Glutamatergic neuron (in vitro differentiated cells): ENCODE measurements at places on chromosomes 3 and 15. TPM values are rescaled to one million over a fixed set of nuclear protein-coding genes. Genes with fewer than 3 reads are reported as not detected.

DNA sequence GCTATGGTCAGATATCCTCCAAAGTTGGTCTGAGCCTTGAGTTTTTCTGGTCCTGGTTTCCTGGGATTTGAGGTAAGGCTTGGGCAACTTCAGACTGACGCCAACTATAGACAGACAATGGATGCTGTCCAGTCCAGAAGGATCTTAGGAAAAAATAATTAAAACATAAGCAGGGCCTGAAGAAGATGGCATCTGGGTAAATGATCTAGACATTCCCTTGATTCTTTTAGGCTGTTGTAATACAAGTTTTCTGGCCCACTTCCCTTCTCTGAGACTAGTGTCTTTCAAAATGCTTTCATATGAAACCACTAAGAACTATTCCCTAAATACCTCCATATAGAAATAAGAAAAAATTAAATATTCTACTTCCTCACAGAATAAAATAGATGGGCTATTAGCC lies 47.7 kb upstream of the PLXND1 start:
- DNase-seq: no peak

DNA sequence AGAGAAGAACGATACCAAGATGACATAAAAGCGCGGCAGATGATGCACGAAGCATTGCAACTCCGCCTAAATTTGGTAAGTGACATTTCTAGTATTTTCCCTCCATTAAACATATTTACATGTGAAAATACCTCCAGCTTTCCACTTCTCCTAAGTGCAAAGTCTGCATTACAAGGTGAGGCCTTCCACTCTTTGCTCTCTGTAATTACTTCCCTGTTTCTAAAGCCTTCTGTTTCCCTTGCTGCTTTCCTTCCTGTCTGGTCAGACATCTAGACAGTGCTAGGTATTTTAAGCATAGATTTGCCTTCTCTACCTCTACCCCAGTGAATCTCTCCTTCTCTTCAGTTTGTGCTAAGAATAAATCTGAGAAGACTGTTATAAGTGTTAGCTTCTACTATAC lies 1.9 kb downstream of the P2RY12 start:
- DNase-seq: no peak

DNA sequence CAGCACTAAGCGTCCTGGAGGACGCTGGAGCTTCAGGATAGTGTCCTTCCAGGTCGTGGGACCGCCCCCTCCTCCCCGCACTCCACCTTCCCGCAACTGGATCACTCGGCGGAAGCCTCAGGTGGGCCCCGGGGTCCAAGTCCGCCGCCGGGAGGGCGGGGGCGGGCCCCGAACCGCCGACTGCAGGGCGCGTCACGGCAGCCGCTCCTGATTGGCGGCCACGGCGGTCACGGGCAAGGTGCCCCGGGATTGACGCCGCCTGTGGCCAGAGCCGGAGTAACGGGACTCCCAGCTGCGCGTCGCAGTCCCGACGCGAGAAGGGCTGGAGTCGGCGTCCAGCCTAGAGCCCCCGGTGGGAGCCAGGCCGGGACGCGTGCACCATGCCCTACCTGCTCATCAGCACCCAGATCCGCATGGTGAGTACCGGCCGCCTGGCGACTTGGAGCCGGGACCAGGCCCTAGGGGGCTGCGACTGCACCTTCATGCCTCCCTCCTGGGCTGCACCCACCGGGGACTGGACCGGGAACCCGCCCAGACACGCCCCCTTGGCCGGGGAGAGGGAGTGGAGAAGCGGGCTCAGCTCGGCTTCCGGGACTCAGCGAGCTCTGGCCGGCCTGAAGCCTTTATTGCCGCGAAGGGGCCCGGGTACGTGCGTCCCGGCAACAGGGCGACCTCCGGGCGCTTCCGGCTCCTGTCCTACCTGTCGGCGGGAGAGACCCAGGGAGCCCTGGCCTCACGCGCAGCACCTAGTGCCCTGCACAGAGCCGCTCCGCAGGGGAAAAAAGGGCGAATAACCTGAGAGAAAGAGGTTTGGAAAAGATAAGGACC lies at the start of gene GCHFR:
TSS of gene GCHFR (plus strand) at position 268 of the 828 bp plus-strand sequence. CDS start at position 381, 113 bp downstream.
- DNase-seq: peak; percentile 80

DNA sequence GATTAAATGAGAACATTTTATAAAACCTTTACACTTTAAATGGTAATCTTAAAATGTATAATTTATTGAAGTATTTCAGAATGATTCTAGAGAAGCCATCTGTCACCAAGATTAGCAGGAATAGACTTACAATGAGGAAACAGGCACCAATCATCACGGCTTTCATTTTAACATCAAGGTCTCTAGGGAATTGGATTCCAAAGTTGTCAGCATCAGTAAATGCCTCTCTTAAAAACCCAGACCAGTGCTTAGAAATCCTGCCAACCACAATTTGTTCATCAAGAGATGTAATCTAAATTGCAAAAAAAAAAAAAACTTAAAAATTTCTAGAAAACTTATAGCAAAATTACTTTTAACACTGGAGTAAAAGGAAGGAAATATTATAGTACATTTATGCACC lies 20.3 kb downstream of the PLSCR2 start:
- DNase-seq: no peak

DNA sequence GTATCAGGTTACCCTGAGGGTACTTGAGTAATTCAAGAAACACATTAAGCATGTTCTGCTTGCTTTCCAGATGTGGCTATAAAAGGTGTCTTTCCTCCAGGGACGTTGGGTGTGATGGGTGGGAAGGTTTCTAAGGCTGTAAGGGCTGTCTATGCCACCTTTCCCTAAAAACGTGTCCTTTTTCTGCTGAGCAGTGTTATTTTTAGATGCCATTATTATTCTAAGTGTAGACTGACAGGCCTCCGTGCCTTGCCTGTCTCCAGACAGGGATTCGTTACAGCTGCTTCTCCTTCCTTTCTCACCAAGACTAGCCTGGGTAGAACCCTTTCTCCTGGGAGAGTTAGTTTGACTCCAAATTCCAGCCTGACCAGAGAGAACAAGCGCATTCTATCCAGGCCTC lies 26.8 kb upstream of the RHO start:
- DNase-seq: no peak

DNA sequence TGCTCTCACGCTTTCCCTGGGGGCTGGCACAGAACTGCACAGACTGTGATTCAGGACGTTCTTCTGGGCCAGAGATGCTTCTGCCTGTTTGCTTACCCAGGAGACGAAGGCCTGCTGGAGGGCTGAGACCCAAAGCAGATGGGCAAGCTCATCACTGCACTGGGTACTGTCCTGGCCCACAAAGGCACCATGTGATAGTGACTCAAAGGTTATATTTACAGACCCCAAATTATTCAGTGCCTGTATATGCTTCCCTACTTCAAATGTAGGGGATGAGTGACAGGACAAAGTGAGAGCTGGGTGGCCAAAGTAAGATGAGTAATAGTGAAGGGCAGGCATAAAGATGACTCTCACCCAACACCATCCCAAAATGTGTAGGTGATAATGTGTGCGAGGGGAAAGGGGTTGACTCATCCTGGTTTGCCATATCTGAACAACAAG lies 127.4 kb downstream of the WDR76 start:
- DNase-seq: no peak

- DNase-seq: no peak
Observed at GRCh38 chr3:169286214-169286613, 377.3 kb downstream of the MECOM start.

- DNase-seq: no peak
Observed at GRCh38 chr15:66963710-66964109, 101.7 kb upstream of the SMAD3 start.

- DNase-seq: no peak
Observed at GRCh38 chr15:59687836-59688235, 1.3 kb downstream of the BNIP2 start.

GRCh38 chr3:178059836-178060235 lies 476.4 kb upstream of the KCNMB2 start:
- no peak for DNase-seq

DNA sequence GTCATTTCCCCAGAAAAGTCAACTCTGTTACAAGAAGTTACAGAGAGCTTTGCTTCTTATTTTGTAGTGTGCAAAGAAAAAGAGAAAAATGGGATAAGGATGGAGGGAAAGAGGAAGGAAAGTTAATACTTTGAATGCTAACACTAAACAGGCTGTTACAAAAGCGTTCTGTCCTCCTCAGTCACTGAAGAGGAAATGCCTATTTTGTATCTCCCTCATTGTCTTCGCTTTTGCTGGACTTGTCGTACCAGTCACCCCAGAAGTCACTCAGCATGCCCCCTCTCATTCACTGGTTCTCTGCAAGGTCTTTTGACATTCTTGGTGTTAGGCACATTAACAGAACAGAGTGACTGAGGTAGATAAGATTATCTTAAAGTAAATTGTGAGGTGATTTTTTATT lies 129.6 kb downstream of the ALCAM start:
- DNase-seq: no peak

DNA sequence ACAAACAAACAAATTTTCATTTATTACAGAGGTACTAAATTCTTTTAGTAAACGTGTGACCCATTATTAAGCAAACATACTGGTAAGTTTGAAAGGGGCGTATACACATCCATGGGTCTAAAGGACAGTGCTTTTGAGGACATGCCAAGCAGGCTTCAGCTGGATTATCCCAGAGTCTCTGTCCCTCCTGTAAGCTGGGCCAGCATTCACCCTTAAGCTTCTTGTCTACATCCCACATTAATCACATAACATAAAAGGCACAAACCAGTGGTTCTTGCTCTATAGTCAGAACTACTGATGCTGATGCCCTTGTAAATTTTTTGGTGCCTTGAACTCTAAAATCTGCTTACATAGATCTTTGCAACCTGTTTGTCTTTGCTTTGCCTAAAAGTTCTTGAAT lies 150.8 kb upstream of the BNIP2 start:
- no peak for DNase-seq

DNA sequence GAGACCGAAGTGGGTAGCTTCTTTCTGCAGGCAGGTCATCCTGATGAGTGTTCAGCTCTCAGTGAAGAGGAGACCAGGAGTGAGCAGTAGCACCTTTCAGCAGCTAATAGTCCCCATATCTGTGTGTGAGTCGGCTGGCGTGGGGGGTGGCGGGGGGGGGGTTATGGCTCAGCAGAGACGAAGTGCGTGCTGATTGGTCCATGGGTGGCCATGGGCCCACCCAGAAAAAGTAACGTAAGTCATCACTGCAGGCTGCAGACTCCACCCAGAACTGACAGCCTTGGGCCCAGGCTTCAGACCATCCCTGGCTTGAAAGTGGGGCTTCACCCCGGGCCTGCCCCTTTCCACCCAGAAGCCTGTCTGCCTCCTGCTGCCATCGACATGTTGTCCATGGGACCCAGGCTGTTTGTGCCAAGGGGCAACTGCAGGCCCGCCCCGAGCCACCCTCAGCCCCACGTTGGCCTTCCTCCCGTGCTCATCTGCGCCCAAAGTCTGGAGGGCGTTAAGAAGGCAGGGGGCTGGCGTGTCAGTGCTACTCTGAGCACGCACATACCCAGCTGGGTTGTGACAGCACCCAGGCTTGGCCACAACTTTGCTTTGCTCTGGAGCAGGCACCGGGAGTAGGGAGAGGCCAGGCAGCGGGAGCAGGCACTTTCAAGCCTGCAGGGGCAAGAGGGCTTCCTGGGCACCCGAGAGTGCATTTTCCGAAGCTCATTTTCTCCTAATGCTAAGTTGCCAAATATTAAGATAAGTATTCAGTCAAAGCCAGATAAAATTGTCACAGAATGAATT lies 511.7 kb upstream of the CDIN1 start:
- DNase-seq: no peak

DNA sequence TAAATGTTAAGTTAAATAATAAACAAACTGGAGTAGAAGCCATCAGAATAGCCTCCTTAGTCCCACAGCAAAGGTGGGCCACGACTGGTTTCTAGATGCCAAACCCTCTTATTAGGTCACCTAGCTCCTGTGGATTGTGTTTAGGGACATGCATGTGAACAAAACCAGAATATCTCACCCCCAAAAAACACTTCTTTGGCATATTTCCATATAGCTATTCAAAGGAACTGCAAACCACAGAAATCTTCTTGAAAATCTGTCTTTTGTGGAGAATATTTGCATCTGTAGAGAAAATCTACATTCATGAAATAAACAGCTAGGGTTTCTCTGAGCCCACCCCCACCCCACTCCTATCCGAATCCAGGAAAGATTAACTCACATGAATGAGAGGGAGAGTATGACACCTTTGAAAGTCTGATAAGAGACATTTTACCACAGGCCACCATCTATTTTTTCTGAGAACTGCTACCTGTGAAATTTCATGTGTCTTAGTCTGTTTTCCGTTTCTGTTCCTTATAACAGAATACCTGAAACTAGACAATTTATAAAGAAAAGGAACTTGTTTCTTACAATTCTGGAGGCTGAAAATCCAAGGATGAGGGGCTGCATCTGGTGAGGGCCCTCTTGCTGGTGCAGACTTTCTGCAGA lies 159.4 kb downstream of the NEK10 start:
- DNase-seq: no peak

DNA sequence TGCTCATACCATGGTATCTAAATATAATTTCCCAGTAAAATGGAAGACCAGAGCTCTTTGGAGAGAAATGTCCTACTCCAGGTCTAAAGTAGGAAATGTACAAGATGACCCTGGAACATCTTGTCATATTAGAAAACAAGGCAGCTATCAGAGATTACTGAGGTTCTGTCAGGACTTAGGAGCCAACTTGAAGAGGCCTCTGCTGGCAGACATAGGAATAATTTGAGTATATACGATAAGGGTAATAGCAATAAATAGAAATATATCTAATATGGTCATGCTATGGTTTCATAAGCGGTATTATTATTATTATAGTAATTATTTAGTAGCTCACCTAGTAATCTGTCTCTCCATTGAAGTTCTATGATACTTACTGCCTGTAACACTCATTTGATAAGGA lies 224.2 kb downstream of the SOX2 start:
- DNase-seq: no peak

DNA sequence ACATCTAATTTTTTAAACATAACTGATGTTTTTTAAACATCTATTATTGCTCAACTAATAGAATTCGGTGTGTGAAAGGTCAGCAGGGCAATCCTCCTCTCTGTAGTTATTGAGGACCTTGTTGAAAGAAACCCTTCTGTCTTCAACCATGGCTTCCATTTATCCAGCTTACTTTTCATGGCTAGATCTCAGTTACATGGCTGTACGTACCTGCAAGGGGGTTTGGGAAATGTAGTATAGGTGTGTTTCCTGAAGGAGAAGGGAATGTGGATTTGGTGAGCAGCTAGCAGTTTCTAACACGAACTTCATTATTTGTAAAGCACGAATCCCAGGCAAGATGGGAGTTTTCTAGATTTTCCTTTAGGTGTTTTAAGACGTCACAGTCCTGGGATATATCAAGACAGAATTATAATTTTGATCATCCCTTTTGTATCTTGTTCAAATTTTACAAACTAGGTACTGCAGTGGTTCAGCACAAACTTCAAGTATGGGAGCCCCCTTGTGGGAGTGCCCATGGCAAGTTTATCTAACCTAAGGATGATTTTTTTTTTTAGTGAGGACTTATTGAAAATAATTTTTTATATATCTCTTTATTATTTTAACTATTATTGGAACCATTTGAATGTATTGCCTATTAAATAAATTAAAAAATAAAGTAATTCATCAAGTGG lies 41.6 kb downstream of the FBXL2 start:
- DNase-seq: no peak

Gene SERPINI2
- total RNA-seq: not detected

Gene FBXL22
- not detected for total RNA-seq

Gene FGF12
- 33.1 TPM for total RNA-seq

Gene NOX5
- not detected for total RNA-seq

Gene C3orf70
- total RNA-seq: 44.5 TPM
